Osteoblast (primary cell): ENCODE measurements at places on chromosomes 6 and 20.

DNA sequence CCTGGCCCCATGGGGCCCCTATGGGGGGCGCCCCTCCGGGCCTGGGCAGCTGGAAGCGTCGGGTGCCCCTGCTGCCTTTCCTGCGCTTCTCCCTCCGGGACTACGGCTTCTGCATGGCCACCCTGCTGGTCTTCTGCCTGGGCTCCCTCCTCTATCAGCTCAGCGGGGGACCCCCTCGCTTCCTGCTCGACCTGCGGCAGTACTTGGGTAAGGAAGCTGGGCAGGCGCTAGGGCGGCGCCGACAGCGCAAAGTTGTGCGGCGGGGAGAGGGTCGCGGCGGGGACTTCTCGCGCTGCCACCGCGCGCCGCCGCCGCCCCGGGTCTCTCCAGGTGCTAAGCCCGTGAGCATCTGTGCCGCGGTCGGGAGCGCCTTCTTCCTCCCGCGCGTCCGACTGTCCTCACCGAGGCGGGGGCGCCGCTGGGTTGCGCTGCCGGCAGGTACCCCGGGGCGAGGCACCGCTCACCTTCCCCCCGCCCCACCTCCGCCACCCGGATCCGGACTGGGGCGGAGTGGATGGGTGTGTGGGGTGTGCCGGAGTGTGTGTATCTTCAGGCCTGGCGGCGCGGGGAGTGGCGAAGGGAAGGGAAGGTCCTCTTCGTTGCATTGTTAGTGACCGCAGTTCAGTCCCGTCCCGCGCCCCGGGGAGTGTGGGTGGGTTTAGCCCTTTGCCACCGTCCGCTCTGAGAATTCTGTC is 788 bp downstream of the UST start:
- peaks cover 12% of the 10 kb centered on the region for H3K4me1 ChIP-seq
- no peaks in the 10 kb centered on the region for H3K36me3 ChIP-seq
- DNase-seq = no peak
- H3K27ac ChIP-seq = peak overlapping the region; percentile 39
- H3K4me3 ChIP-seq = peak overlapping the region; percentile 81

DNA sequence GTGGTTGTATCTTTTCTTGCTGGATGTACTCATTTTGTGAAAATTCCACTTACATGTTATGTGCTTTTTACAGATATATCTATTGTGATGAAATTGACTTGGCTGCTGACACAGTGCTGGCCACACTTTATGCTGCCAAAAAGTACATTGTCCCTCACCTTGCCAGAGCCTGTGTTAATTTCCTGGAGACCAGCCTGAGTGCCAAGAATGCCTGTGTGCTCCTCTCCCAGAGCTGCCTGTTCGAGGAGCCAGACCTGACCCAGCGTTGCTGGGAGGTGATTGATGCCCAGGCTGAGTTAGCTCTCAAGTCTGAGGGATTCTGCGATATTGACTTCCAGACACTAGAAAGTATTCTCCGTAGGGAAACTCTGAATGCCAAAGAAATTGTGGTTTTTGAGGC is 4.9 kb downstream of the BTBD3 start:
- H3K27me3 ChIP-seq = no peaks in the 10 kb centered on the region
- no peak overlapping the region for H3K27ac ChIP-seq
- H3K4me3 ChIP-seq = no peak overlapping the region
- peaks cover 2% of the 10 kb centered on the region for H3K4me1 ChIP-seq

GRCh38 chr6:125082908-125083683 is 70.5 kb upstream of the TPD52L1 start:
- no peaks in the 10 kb centered on the region for H3K27me3 ChIP-seq
- H3K36me3 ChIP-seq = peaks cover 3% of the 10 kb centered on the region
- H3K4me1 ChIP-seq = no peaks in the 10 kb centered on the region
- H3K4me3 ChIP-seq = no peak overlapping the region
- no peak overlapping the region for H3K27ac ChIP-seq

DNA sequence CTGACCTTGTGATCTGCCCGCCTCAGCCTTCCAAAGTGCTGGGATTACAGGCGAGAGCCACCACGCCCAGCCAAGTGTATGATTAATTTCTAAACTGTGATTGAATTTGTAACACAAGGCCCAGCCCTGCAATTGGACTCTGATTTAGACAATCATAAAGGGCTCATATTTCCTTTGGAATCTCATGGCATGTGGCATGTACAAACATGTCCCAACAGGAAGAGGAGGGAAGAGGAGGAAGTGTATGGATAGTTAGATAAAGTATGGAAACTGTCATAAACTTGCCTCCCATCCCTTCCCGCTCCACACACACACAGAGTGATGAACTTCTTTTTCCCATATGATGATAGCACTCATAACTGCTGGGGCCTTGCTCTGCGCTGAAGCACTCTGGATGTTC is 27.2 kb upstream of the QKI start:
- no peak for DNase-seq
- H3K4me1 ChIP-seq = no peaks in the 10 kb centered on the region
- H3K4me3 ChIP-seq = no peak overlapping the region

- peaks cover 5% of the 10 kb centered on the region for H3K27me3 ChIP-seq
- no peak overlapping the region for H3K27ac ChIP-seq
Measured at GRCh38 chr20:56816349-56816748, 187.2 kb downstream of the TFAP2C start.

GRCh38 chr6:112485120-112485826 is 138.1 kb downstream of the RFPL4B start:
- no peaks in the 10 kb centered on the region for H3K27me3 ChIP-seq
- H3K27ac ChIP-seq = peak overlapping the region; percentile 21
- no peak overlapping the region for H3K4me3 ChIP-seq
- peaks cover 25% of the 10 kb centered on the region for H3K4me1 ChIP-seq
- no peak for DNase-seq
- H3K36me3 ChIP-seq = no peaks in the 10 kb centered on the region

DNA sequence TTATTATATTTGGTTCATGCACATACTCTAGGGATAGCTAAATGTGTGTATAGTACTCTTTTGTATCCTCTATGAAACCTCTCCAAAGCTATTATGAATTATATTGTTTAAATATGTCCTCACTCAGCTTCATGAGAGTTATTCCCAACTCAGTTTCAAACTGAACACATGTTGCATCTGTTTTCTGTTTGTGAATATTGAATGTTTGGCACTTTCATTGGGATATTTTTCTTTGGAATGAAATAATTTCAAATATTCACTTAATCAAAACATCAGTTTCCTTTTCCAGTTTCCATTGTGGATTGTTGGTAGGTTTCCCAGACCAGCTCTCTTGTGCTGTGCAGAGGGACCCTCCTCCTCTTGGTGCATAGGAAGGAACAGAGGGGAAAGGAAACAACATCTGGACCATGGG is 46.6 kb downstream of the HDAC2 start:
- no peaks in the 10 kb centered on the region for H3K27me3 ChIP-seq
- H3K36me3 ChIP-seq = no peaks in the 10 kb centered on the region
- no peaks in the 10 kb centered on the region for H3K4me1 ChIP-seq

- peak overlapping the region; percentile 97 for H3K4me3 ChIP-seq
- peaks cover 17% of the 10 kb centered on the region for H3K4me1 ChIP-seq
- no peaks in the 10 kb centered on the region for H3K27me3 ChIP-seq
- H3K36me3 ChIP-seq = peaks cover 63% of the 10 kb centered on the region
Measured at GRCh38 chr6:44255105-44255808, 2.1 kb downstream of the SLC35B2 start.

- no peak overlapping the region for H3K4me3 ChIP-seq
- H3K36me3 ChIP-seq = no peaks in the 10 kb centered on the region
- no peak for DNase-seq
- no peaks in the 10 kb centered on the region for H3K27me3 ChIP-seq
Measured at GRCh38 chr20:4544765-4545164, 176.9 kb upstream of the PRND start.

DNA sequence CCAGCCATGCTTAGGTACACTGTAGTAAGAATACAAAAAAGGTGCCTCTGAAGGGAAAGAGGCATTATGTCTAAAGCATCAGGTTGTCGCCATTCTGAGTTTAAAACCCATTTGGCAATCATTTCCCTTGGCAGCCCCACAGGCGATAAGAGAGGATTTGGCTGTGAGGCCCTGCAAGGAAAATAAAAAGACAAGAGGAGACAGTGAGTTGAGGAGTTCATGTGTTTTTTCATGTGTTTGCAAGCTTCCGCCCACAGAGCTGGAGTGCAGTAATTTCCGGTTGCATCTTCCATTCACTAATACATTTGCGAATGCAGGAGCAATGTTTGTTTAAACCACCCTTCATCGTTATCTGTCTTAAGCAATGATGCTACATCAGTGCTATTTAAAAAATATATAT is 138.5 kb upstream of the SOX4 start:
- no peak for DNase-seq
- no peaks in the 10 kb centered on the region for H3K27me3 ChIP-seq
- H3K4me1 ChIP-seq = no peaks in the 10 kb centered on the region
- H3K36me3 ChIP-seq = no peaks in the 10 kb centered on the region
